ENCODE measurements at places on chromosomes 4 and X.

DNA sequence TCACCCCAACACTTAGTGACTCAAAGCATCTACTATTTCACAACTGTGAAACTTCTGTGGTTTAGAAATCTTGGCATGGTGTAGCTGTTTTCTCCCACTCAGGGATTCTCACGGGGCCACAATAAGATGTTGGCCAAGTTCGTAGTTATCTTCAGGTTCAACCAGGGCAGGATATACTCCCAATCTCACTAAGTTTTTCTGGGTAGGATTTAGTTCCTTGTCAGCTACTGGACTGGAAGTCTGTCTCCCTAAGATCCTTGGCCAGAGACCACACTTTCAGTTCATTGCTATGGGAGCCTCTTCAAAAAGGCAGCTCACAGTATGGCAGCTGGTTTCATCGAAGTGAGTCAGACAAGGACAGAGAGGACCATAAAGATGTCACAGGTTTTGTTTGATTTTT lies 111.7 kb upstream of the PDHA2 start:
- DNase-seq, result no peak

DNA sequence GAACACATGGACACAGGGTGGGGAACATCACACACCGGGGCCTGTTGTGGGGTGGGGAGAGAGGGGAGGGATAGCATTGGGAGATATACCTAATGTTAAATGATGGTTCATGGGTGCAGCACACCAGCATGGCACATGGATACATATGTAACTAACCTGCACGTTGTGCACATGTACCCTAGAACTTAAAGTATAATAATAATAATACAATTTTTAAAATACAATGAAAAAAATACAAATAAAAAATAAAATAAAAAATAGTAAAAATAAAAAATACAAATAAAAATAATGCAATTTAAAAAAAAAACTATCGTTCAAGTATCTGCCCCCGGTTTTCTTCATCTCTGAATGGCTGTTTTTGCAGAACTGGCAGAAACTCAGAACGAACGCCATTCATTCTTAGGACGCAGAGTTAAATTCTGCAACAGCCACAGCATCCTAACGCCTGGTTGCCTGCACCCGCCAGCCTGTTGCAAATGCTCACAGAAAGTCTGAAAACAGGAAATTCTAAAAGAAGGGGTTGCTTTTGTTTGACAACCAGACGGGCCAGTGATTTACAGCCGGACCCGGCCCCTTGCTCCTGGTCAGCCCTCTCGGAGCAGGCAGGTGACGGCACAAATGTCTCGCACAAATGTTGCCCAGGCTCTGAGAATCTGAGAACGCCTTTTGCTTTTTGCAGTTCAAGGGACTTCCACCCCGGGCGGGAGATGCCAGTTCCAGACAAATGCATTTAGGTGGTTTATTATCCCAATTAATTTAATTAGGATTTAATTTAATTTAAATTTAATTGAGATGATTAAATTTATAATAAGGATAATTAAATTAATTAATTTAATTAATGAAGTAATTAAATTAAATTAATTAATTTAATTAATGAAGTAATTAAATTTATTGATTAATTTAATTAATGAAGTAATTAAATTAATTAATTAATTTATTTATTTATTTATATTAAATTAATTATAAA lies 47.8 kb downstream of the CRLF2 start:
- DNase-seq, result no peak

- DNase-seq, result no peak
These were observed 624.8 kb downstream of the MID1IP1 start for GRCh38 chrX:39426101-39426500.

GRCh38 chrX:110741213-110741796 lies 54.3 kb downstream of the CHRDL1 start:
- DNase-seq, result no peak

DNA sequence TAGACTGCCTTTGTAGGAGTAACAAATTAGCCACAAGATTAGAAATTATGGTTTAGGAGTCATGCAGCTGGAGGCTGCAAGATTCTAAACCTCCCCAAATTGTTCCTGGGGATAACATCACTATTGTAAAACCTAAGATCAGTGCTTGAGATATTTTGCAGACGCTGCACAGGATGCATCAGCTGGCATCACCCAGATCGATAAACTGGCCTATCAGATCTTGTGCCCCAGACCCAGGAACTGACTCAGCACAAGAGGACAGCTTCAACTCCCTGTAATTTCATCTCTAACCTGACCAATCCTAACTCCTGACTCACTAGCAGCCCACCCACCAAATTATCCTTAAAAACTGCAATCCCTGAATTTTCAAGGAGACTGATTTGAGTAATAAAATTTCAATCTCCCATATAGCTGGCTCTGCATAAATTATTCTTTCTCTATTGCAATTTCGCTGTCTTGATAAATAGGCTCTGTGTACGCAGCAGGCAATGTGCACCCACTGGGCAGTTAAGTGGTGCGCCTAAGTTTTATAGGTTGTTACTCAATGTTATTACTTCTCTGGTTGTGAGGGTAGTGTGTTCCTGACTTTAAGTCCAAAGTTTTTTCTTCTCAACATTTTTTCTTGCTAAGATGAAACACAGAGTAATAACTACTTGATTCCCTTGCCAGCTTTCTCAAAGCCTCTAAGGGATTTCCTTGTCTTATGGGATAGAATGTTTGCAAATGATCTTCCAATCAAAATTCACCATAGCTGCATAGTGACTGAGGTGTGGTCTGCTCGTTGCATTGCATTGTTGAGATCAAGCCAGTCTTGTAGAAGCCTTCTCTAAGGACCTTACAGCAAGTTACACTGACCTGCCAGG lies 312.3 kb upstream of the DKK2 start:
- no peak for DNase-seq

DNA sequence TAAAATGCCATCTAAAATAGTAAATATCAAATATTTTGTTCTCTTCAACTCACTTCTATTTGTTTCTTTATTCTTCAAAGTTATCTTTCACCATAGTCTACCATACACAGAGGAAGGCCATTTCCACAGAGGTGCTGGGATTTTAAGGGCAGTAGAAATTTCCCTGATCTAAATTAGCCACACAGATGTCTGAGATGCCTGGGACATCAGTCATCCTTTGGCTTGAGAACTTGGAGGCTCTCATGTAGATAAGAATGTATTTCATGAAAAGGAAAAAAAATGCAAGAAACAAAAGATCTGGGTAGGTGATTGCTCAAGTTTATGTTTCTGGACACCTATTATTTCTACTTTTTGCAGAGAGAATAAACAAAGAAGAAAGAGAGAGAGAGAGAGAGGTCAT lies 1008.2 kb downstream of the NLGN4X start:
- no peak for DNase-seq

Measured in HL-60 (cell line).